GM23338 (cell line): ENCODE measurements at places on chromosomes 5 and 9. TPM values are rescaled to one million over a fixed set of nuclear protein-coding genes. Genes with fewer than 3 reads are reported as not detected.

DNA sequence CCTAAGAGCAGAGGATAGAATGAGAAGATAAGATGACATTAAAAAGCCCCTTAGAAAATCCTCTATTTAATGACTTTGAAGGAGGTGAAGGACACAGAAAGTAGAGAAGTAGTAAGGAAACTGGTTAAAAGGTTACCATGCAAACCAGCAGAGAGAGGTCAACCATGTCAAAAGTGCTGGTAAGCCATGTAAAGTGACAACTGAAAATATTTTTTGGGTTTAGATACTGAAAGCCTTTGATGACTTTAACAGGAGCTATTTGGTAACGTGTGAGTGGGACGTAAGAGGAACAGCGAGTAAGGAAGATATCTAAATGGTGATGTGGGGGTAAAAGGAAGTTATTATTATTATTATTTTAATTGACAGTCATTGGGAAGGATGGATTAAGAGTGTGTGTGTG lies 56.9 kb downstream of the MACIR start:
- H3K36me3 ChIP-seq: no peaks in the 10 kb centered on the region
- no peak for DNase-seq
- no peaks in the 10 kb centered on the region for H3K4me1 ChIP-seq
- H3K4me3 ChIP-seq: no peak overlapping the region
- H3K27me3 ChIP-seq: no peaks in the 10 kb centered on the region
- no peak overlapping the region for H3K27ac ChIP-seq

DNA sequence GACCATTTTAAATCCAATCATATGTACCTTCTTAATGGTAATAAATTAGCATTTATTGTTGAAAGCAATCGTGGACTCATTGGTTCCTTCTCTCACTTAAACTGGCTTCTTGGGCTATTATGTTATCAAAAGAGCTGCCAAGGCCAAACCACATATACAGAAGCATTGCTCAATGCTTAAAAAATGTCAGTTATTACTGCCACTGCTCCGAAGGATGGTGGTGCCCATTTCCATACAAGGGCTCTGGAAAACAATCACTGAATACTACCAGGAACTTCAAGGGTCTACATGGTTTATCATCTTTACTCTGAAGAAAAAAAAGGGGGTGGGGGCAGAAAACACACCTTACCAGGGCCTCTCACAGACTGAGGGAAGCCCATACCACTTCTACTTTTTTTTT lies 104.3 kb downstream of the GNAQ start:
- H3K4me1 ChIP-seq: 0 out of 2 replicates have a peak, but pooled peaks cover 4% of the 10 kb centered on the region
- no peak for DNase-seq
- H3K27me3 ChIP-seq: no peaks in the 10 kb centered on the region
- H3K36me3 ChIP-seq: no peaks in the 10 kb centered on the region

DNA sequence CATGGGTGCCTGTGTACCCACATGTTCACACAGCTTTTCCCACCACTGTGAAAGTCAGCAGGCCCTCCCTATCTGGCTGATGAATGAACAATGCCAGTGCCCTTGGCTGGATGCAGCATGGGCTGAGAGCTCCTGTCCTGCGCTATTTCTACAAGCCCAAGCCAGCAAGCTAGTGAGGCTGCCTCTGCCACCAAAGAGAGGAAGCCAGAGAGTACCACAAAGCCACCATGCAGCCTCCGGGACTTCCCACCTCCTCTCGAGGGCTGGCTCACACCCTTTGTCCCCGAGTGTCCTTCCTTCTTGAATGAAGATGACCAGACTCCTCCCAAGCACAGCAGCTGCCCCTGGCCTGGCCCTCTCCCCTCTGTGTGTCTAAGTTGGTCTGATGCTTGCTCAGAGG lies 76.5 kb downstream of the SH3PXD2B start:
- DNase-seq: no peak
- H3K4me1 ChIP-seq: no peaks in the 10 kb centered on the region
- no peak overlapping the region for H3K27ac ChIP-seq
- peaks cover 5% of the 10 kb centered on the region for H3K36me3 ChIP-seq
- no peak overlapping the region for H3K4me3 ChIP-seq

GRCh38 chr9:110869931-110870330 lies 168.3 kb downstream of the LPAR1 start:
- H3K4me3 ChIP-seq: no peak overlapping the region
- H3K4me1 ChIP-seq: no peaks in the 10 kb centered on the region
- no peaks in the 10 kb centered on the region for H3K36me3 ChIP-seq

GRCh38 chr9:27371382-27371781 lies 74.4 kb upstream of the EQTN start:
- DNase-seq: no peak
- H3K4me1 ChIP-seq: peaks cover 64% of the 10 kb centered on the region
- H3K36me3 ChIP-seq: no peaks in the 10 kb centered on the region
- H3K4me3 ChIP-seq: no peak overlapping the region
- H3K27me3 ChIP-seq: no peaks in the 10 kb centered on the region

DNA sequence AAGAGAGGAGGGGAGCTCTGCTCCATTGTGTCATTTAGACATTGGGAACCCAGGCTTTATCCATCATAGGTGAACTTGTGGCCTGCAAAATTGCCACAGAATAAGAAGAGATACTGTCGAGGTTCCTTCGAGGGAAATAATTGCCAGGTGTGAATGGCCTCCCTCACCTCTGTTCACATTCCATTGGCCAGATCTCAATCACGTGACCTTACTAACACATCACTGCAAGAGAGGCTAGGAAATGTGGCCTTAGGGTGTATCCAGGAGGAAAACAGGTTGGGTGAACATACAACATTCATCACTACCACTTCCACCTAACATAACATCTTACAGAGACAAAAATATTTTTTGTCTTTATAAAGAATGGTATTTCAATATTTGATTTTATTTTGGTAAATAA lies 182.1 kb downstream of the FBXL7 start:
- no peak overlapping the region for H3K27ac ChIP-seq
- peaks cover 21% of the 10 kb centered on the region for H3K4me1 ChIP-seq
- no peak overlapping the region for H3K4me3 ChIP-seq
- no peaks in the 10 kb centered on the region for H3K27me3 ChIP-seq
- DNase-seq: no peak

DNA sequence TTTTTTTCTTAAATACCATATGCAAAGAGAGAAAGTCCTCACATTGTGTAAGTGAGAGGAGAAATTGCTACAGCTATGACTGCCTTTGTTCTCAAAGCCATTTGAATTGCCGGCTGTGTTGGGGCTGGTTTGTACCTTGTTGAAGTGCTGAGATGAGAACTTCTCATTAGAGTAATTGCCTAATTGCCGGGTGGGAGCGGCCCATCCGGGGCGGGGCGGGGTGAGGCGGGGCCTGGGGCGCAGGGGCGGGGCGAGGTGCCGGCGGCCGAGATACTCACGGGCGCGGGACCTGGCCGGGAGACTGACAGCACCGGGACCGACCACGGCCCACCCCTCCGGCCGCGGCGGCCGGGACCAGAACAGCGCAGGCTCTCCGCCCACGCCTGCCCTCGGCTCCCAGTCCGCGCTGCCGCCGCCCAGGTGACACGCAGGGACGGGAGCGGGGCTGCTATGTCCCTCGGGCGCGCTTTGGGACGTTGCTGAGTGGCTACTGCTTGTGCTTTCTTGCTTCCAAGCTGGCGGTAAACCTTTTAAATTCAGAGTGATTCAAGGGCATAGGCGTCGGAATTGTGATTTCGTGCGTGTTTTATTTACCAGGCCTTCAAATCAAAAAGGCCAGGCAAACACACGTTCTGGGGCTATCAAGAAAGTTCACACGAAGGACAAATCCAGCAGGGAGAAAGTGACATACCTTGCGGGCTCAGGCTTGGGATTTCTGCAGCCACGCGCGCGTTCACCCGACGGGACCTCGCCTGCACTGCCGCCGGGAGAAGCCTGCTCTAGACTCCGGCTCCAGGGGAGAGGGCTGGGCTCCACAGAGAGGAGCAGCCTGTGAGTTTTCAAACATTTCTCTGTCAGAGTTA lies 269.1 kb downstream of the FANCC start:
- peaks cover 36% of the 10 kb centered on the region for H3K4me1 ChIP-seq
- H3K4me3 ChIP-seq: peak overlapping the region; percentile 76
- H3K27me3 ChIP-seq: peaks cover 55% of the 10 kb centered on the region
- DNase-seq: peak; percentile 69
- no peaks in the 10 kb centered on the region for H3K36me3 ChIP-seq

CMYA5 gene
- 0.49 and 1.2 TPM in 2 replicates for total RNA-seq

GRCh38 chr9:76302947-76303550 lies 91.2 kb downstream of the RFK start:
- no peaks in the 10 kb centered on the region for H3K27me3 ChIP-seq
- H3K4me1 ChIP-seq: no peaks in the 10 kb centered on the region; the same call in 1 of the 2 replicates
- no peak overlapping the region for H3K27ac ChIP-seq
- no peak overlapping the region for H3K4me3 ChIP-seq

DNA sequence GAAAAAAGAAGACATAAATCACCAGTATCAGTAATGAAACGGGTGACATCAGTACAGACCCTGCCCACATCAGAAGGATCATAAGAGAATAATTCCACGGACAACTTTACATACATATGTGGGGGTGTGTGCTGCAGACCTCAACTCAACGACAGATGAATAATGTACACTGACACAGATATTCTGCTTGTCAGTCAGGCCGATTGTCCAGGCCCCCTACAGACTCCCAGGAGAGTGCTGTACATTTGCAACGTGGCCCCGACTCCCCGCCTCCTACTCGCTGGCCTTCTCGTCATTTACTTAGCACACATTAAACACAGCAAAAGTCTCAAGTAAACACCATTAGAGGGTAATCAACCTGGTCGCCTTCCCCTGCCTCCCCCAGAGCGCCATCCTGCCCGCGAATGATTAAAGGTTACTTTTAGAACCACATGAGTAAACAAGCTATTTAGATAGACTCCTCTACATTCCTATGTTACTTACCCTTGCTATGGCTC lies 3.5 kb upstream of the TMED9 start:
- DNase-seq: no peak
- no peak overlapping the region for H3K4me3 ChIP-seq

DNA sequence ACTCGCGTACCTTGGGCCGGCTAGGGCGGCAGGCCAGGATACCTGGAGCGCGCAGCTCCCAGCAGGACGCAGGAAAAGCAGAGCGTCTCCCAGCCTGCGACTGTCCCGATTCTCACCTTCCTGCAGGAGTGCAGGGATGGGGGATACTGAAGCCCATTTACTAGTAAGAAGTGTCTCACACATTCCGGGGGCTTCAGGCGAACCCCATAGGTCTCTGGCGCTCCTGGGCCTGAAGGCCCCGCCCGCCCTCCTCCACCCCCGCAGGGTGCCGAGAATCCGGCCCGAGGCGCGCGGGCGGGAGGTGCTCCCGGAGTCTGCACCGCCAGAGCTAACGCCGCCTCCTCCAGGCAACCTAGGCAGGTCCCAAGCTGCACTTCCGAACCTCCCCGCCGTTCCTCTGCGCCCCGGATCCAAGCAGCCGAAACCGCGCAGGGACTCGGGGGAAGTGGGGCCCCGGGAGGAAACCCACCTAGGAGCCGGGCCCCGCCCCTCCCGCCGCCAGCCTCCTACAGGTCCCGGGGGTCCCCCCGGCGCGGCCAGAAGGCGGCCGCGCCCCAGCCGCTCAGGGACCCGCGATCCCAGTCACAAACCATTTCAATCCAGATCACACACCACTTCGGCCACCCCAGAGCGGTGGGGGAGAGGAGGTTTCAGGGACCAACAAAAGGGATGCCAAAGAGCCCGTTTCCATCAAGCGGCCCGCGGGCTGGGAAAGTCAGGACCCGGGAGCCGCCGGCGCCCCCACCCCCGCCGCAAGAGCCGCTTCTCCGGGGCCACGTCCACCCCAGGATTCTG lies 1.2 kb downstream of the ROR2 start:
- DNase-seq: peak; percentile 88
- H3K27ac ChIP-seq: no peak overlapping the region
- H3K36me3 ChIP-seq: no peaks in the 10 kb centered on the region
- peaks cover 41% of the 10 kb centered on the region for H3K4me1 ChIP-seq
- peaks cover 57% of the 10 kb centered on the region for H3K27me3 ChIP-seq
- H3K4me3 ChIP-seq: peak overlapping the region; percentile 94

- H3K4me1 ChIP-seq: no peaks in the 10 kb centered on the region
- peak; percentile 90 for DNase-seq
- H3K4me3 ChIP-seq: no peak overlapping the region
Observed at GRCh38 chr9:37390759-37391158, 31.7 kb upstream of the GRHPR start.

GRCh38 chr9:26263478-26263877 lies 585.2 kb upstream of the TUSC1 start:
- no peak for DNase-seq
- H3K27ac ChIP-seq: no peak overlapping the region
- no peaks in the 10 kb centered on the region for H3K4me1 ChIP-seq
- H3K4me3 ChIP-seq: no peak overlapping the region

GRCh38 chr9:36278243-36278642 lies 20.0 kb upstream of the GNE start:
- H3K4me3 ChIP-seq: no peak overlapping the region
- no peaks in the 10 kb centered on the region for H3K36me3 ChIP-seq
- no peaks in the 10 kb centered on the region for H3K4me1 ChIP-seq
- H3K27ac ChIP-seq: no peak overlapping the region

DNA sequence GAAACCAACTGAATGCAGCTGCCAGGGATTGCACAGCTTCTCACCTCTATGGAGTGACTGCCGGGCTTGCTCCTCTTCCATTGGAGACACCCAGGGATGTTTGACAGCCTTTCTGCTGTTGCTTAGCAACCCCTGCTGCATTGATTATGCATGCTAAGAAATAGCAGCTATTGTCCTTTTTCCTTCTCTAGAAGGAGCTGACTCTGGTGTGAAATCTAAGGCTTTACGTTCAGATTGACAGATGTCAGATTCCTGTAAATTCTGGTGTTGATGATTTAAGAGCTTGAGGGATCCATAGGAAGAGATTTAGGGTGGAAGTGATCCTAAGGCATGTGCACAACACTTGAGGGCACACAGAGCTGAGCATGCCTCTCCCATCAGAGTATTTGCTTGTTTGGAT lies 267.7 kb downstream of the NTRK2 start:
- peak; percentile 84 for DNase-seq
- H3K36me3 ChIP-seq: no peaks in the 10 kb centered on the region
- no peak overlapping the region for H3K27ac ChIP-seq
- peaks cover 9% of the 10 kb centered on the region for H3K4me1 ChIP-seq
- H3K27me3 ChIP-seq: no peaks in the 10 kb centered on the region

GLRA1 gene
- total RNA-seq: not detected in 2 replicates

GRCh38 chr5:127887282-127887681 lies 184.1 kb downstream of the CCDC192 start:
- no peaks in the 10 kb centered on the region for H3K36me3 ChIP-seq
- H3K4me1 ChIP-seq: no peaks in the 10 kb centered on the region
- H3K4me3 ChIP-seq: no peak overlapping the region
- DNase-seq: no peak
- no peak overlapping the region for H3K27ac ChIP-seq

DNA sequence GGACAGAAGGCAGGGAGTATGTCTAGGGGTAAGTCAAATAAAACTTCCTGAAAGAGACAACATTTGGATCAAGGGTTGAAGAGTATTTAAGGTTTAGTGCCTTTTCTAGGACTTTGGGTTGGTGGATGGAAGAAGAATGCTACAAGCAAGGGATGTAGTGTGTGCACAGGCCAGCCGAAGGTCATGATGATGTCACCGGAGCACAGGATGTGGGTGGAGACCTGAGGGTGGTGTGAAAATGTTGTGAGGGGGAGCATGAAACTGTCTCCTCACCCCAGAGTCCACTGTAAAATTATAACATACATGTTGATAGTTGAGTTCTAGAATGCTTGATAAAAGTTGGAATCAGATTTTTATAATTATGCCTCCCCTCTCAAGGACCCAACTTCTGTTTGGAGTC lies 553.3 kb upstream of the SGCD start:
- no peaks in the 10 kb centered on the region for H3K27me3 ChIP-seq
- H3K4me1 ChIP-seq: peaks cover 13% of the 10 kb centered on the region
- H3K36me3 ChIP-seq: no peaks in the 10 kb centered on the region
- H3K4me3 ChIP-seq: no peak overlapping the region
- DNase-seq: no peak

TAS2R1 gene
- total RNA-seq: 0.31 TPM in 1 of 2 replicates, not detected in the other

GRCh38 chr5:41415242-41415641 lies 95.2 kb downstream of the PLCXD3 start:
- no peak for DNase-seq
- no peaks in the 10 kb centered on the region for H3K27me3 ChIP-seq
- H3K36me3 ChIP-seq: no peaks in the 10 kb centered on the region
- peaks cover 12% of the 10 kb centered on the region for H3K4me1 ChIP-seq
- no peak overlapping the region for H3K4me3 ChIP-seq
